CD4-positive, alpha-beta T cell treated with Interferon gamma for 1 hour (primary cell): ENCODE measurements at places on chromosomes 3 and 15.
A peak's percentile ranks its signal among the peaks of the same experiment; 100 is the strongest.

DNA sequence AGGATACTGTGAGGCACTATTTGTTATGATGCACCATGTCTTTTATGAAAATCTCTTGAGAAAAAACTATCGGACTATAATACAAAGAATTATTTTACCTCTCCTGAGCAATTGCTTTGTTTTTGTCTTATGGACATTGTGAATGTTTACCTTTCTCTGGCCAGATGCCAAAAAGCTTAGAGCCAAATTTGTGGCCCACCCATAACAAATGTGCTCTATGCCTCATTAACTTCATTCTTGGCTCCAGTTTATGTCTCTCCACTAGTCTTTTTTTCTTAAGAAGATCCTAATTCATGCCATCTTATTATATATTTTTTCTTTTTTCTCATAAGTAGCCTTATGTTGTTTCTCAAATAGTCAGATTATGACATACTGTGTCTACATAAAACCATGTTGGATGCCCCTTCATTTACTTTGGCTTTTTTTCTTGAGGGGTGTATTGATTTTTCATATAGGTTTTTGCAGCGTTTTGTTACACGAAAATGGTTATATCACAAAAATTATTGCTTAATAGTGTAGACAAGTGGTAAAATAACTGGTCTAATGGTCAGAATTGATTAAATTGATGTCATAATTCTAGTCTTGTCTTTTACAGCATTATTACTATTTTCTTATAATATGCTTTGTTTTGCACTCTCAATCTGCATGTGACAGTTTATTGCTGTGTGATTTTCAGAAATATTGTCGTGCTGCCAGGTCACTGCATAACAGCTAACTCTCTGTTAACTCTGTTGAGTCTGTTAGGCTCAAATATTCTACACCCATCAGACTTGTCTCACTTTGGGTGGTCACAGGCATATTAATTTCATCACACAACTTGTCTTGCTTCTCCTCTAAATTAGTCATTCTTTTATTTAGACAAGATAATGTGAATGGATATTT is 18.2 kb downstream of the SENP8 start:
- DNase-seq, result no peak

DNA sequence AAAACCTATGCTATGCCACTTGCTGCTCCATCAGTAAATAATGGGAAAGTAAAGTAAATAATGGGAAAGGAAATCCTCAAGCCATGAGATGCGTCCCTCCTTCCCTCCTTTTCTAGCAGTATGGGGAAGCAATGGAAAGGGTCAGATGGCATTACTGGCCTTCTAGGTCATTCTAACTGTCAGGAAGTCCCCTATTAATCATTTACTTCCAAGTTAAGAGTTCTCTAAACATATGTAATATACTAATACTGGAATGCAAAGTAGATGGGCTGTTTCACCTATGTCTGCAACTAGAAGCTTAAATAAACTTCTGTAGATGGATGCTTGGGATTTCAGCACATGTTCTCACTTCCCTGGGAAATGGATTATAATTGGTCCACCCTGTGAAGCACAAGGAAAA is 55.9 kb downstream of the MDFIC2 start:
- no peak for DNase-seq

- DNase-seq, result no peak
Observed at GRCh38 chr3:165984589-165984988, 147.4 kb upstream of the BCHE start.

- no peak for DNase-seq
Observed at GRCh38 chr3:99325402-99325801, 313.0 kb upstream of the COL8A1 start.

DNA sequence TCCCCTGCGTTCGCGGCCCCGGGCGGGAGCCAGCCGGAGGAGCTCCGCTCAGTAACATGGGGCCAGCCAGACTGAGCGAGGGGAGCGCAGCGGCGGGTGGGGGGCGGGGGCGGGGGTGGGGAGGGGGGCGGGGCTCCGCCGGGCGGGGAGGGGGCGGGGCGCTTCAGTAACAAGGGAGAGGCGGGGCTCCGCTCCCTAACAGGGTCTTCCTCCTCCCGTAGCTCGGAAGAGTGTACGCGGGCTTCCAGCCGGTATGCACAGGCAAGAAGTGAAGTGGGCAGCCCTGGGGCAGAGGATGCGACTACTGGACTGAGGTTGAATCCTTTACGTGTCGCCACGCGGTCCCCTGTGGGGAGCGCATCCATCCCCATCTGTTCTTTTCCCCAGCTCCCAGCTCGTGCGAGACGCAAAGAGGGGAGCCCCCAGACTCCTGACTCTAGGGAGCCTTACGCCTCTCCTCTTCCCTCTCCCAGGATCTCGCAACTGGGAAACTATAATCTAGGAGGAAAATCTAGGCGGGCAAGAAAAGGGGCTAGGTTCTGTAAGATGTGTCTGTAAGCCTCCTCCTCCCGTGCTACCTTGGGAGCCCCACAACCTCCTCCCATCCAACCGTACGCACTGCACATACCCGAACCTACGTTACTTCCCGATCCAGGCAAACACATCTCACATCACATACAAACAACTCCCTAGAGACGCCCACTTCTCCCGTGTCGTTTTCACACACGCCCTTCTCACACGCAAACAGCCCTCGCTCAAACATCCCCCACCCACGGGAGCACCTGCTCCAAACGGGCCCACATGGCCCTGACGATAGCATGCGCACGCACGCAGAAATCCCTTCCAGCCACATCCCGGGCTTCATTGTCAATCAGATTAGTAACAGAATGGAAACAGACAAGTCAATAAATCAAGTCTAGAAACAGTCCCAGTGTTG is at the start of gene SHF:
TSS of gene SHF (minus strand) at position 73 of the 937 bp plus-strand sequence. CDS start at position 58, 15 bp downstream.
- peak; percentile 76 for DNase-seq

GRCh38 chr15:92571824-92572223 is 83.8 kb downstream of the FAM174B start:
- DNase-seq, result no peak

- peak; percentile 8 for DNase-seq
Observed at GRCh38 chr3:189270248-189270832, 98.6 kb downstream of the TPRG1 start.

- no peak for DNase-seq
Observed at GRCh38 chr3:71724584-71725270, 475 bp downstream of the EIF4E3 start.

DNA sequence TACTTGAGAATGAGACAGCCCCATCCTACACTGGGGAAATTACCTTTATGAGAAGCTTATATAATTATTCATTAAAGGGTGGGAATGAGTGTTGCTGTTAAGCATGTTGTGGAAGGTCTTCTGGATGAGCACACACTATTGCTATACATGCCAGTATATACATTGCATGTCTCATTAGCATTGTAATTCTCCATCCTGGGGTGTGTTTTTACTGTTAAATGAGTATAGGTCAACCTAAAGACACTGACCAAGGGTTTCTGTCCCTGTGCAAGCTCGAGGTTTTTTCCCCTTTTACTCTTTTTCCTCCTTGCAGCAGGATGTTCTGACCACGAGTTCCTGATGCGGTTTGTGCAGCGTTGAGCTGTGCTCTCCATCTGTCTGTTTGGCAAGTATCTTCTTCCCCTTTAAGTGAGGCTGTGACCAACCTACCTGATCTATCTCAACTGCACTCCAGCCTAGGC is 7.2 kb upstream of the IVD start:
- peak; percentile 45 for DNase-seq

DNA sequence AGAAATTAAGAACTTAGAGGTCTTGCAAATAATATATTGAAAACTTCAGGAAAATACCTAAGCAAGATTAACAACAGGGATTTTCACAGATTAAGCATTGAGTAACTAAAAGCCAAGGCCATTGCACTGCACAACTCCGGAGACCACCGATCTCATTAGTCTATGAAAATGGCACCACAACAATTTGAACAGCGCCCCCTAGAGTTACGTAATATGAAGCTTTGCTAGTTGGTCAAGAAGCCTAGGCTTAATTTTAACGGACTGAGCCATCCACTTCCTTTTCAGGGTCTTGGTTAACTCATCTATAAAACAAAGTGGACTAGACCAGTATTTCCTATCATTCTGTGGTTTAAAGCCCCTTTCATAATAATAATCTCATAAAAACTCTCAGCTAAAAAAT is 24.8 kb downstream of the TMEM212 start:
- DNase-seq, result no peak

- DNase-seq, result no peak
Observed at GRCh38 chr3:127903611-127904375, 11.2 kb upstream of the KBTBD12 start.

- no peak for DNase-seq
Observed at GRCh38 chr15:95645791-95646338, 684.6 kb upstream of the NR2F2 start.

DNA sequence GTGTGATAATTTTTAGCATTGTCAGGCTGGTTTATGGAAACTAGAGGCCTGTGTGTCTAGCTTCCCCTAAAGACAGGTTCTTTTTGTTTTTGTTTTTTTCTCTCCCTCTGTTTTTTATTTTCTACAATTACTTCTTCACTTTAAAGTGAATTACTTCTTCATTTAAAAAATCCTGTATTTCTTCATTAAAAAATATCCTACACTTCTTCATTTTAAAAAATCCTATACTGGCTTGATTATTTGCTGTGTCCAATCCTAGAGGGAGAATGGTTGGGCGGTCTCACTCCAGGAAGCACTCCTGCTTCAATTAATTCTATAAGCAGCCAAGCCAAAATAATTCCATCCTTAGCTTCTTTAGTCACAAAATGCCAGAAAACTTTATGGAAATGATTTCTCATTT is 11.8 kb downstream of the ATG7 start:
- no peak for DNase-seq

- DNase-seq, result peak; percentile 39
Observed at GRCh38 chr15:67033012-67033411, 32.4 kb upstream of the SMAD3 start.

DNA sequence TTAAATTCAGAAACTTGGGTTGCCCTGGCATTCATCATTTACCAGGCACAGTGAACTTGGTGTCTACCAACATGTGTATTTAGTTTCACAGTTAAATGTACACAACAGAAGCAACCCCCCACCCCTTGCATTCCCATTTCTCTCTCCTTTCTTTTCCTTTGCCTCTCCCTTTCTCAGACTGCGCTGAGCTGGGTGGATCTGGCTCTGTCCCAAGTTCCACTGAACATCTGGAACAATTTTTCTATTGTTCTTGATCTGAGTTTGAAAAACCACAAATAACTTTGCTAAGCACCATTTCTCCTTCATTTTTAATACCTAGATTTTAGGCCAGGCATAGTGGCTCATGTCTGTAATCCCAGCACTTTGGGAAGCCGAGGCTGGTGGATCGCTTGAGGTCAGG is 242.2 kb downstream of the ABHD5 start:
- DNase-seq, result no peak

DNA sequence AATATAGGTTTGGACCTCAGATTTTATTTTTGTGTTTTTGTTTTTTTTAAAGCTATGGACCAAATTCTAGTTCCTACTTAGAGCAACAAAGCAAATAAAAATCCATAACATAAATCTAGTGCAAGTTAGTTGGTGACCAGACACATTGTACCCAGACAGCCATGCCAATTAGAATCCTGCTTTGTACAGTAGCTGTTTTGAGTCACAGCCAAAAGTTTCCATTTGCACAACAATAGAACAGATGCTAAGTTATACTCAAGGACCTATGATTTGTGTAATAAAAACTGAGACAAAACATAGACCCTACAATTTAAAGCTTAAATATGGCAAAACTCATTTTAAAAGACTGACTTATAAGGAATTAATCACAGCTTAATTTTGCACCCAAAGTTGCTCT is 513.1 kb upstream of the CBLB start:
- DNase-seq, result no peak
